ENCODE measurements at places on chromosomes 7 and 10.

- no peak for DNase-seq
These were observed 340.2 kb downstream of the THSD7A start for GRCh38 chr7:11491811-11492210.

- DNase-seq = no peak
These were observed 90.3 kb downstream of the SRPK2 start for GRCh38 chr7:105298439-105298894.

- no peak for DNase-seq
These were observed 79.4 kb upstream of the LRRN3 start for GRCh38 chr7:111011520-111011919.

- no peak for DNase-seq
These were observed 76.9 kb downstream of the PIP4K2A start for GRCh38 chr10:22637491-22637890.

DNA sequence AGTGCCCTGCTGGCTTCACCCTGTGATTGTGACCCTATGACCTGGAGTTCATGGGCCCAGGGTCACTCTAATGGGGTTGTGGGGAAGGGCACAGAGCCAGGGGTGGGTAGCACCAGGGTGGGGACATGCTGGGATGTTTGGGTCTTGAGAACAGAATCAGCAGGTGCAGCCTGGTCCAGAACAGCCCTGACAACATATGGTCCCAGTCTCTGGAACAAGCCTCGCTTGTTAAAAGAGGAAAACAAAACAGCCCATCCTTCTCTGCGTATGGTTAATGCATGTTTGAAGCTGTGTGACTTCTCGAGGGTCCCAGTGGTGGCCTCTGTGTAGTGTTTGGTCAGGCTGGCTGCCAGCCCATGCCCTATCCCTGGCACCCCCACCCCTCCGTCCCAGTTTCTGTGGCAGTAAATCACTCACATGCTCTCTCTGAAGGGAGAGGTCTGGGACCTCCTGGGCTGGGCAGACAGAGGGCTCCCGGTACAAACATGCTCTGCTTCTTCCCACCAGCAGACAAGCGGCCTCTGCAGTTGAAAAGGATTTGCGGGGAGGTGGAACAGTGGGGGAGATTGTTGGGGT lies 79.4 kb downstream of the FAM241B start:
- DNase-seq = no peak

- no peak for DNase-seq
These were observed 226.8 kb downstream of the SKAP2 start for GRCh38 chr7:26637610-26638009.

DNA sequence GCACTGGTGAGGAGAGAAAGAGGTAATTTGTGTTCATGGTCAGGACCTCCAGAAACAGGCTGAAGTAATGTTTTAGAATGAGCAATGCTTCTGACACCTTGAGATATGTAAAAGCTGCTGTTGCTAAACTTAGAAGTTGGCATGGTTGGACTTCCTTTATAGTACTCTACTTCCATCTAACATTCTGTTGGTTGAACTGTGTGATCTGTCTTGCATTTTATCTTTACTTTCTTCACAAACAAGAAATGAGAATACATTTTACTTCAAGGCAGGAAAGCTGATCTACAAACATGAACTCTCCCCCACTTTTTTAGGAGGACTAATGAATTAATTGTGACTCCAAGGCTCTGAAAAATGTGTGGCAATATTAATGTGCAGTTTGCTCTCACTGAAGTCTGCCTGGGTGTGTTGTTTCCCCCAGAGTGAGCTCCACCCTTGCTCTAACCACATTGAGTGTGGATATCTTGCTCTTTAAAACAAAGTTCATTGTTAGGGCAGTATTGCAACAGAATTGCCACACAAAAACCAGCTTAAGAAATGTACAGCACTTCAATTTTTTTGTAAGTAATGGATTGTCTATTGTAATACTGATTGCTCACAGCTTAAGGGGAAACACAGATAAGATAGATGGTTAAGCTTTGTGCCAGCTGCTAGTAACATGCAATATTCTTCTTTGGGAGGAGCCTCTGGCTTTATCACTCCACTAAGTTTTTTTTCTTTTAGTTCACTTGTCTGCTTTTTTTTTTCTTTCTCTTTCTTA lies 69.0 kb downstream of the ADD3 start:
- peak; percentile 70 for DNase-seq

DNA sequence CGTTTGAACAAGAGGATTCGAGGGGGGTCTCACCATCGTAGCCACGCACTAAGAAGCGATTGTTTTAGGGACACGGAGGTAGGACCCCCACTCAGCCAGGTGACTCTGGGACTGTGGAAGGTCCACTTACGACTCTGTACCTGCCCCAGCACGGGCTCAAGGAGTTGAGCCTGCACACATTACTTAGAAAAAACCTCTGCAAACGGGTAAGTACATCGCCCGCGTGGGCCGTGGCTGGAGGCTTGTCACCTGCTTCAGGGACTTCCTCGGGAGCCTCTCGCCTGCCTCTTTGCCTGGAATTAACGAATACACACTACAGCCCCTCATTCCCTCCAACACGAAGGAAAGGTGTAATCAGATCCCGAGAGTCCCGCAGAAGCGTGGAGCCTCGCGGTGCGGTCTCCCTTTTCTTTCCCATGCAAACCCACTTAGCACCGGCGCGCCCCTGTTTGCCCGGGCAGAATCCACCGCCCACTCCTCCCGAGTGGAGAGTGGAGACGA lies 826 bp downstream of the PODXL start:
- no peak for DNase-seq

GRCh38 chr7:157515342-157516041 lies 178.7 kb downstream of the DNAJB6 start:
- no peak for DNase-seq

- no peak for DNase-seq
These were observed 1018.0 kb upstream of the CELF2 start for GRCh38 chr10:9999627-10000026.

DNA sequence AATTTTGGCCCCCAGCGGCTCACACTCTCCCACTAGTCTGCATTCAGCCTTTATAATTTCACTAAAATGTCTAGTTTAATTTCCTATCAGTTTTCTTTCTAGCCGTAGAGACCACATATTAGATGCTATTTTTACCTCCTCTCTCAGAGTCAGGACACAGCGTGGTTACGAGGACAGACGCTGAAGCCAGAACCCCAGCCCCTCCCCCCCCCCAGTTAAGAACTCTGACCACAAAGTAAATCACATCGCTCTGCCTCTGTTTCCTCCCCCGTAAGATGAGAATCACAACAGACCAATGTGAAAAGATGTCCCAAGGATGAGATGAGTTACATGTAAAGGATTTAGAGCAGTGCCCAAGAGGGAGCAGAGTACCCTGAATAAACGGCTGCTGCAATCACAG lies 11.1 kb upstream of the TARP start:
- no peak for DNase-seq

DNA sequence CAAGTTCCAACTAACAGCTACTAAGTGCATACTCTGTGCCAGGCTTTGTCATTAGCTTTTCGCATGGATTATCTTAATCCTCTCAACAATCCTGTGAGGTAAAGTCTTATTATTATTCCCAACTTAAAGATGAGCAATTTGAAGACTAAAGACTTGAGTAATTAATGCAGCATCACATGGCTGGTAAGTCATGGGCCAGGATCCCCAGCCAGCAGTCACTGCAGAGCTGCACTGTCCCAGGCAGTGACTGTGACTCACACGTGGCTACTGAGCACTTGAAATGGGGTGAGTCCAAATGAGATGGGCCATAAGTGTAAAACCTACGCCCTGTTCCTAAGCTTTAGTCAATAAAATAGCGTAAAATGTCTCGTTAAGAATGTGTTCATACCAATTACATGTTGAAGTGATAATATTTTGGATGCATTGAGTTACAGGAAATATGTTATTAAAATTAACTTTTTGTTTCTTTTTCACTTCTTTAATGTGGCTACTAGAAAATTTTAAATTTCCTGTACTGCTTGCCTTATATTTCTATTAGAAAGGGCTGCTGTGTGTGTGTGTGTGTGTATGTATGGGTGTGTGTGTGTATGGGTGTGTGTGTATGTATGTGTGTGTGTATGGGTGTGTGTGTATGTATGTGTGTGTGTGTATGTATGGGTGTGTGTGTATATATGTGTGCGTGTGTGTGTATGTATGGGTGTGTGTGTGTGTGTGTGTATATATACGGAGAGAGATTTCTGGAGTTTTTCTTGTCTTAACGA lies 756.3 kb downstream of the AUTS2 start:
- DNase-seq = peak; percentile 19

DNA sequence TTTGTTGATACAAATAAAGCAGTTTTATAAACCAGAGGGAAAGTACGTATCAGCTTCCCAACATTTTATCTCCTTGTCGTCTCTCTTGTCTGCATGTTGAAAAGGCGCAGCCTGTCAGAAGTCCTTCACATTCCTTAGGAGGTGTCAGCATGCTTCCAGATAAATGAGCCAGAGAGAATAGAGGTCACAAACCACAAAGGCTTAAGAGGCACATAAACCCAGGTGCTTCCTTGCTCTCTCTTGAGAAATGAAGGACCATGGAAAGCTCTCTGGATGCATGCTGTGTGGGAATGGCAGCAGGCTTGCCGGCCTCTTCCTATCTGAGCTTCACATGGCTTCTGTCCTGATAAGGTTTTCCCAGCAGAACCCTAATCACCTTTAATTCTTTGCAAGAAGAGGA lies 448.5 kb downstream of the XPNPEP1 start:
- no peak for DNase-seq

DNA sequence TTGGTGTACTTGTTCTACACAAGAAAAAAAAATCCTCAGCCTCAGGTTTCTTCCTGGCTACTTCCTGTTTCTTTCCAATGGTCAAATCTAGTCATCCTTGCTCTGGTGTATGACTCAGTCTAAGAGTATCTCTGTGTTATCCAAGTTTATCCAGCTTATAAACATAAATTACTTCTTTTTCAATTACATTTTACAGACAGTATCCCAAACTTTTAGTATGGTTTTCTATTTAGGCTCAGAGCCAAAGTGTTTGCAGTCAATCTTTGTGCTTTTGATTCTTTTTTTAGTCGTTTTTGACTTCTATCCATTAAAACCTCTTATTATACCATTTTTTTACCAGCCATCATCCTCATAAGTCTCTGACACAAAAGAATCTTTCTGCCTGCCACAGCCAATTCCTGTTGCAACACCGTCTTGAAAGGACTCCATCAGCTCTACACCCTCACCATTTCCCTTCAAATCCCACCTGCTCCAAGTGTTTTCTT lies 294.6 kb downstream of the PTEN start:
- no peak for DNase-seq

GRCh38 chr10:88037623-88038022 lies 174.2 kb downstream of the PTEN start:
- DNase-seq = no peak

DNA sequence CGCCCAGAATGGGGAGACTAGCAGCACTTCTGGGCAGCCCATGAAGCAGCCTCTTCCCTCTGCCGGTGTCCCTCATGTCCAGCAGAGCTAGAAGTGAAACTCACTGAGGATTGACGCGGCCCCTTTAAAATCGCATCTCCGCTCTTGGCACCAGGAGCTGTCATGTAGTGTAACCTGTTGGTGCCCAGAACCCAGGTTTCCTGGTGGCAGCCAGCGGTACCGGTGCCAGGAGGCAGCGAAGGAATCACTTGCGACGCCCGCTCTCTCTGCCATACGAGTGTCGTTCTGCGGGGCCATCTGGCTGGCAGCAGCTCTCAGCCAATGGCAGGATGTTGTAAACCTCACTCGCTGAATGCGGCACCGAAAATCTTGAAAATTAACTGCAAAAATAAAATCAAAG lies 82.7 kb downstream of the CUX1 start:
- DNase-seq = no peak

DNA sequence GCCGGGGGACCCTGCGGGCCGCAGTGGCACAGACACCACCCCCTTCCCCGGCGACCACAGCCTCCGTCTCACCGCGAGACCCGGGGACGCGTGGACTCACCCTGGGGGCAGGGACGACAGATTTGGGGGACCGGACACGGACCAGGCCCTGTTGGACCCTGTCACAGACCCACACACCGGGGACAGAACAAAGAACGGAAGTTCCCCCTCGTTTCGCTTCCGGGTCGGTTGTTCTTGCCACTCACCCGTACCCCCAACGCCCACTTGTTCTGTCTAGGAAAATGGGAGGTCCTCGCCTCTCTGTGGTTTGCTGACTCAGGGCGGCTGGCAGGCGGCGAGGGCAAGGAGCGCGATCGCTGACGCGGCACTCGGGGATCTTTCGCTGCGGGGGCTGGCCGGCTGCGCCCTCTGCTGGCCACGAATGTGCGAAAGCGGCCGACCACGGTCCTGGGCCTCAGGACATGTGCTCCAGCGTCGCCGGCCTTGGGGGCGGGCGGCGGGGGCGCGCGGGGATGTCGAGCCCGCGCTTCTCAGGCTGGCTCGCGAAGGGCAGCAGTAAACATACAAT lies at the start of gene ZNF3:
Gene ZNF3, minus strand, starts transcription at position 189 of the 568 bp plus-strand sequence. CDS start 4,366 bp downstream, outside the sequence.
- peak; percentile 99 for DNase-seq

DNA sequence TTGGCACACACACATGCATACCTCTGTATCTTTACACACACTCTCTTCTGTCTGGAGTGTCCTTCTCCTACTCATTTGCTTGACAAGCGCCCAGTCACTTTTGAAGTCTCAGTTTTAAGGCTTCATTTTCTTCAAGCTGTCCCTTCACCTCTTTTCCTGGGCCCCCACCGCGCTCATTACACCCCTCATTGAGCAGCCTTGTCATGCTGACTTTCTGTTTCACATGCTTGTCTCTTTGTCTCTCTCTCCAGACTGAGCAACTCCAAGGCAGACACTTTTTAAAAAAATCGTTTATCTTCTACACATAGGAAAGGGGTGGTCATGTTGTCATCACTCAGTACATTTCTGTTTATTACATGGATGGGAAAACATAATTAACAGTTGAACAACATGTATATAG lies 225.2 kb upstream of the FZD1 start:
- no peak for DNase-seq

- no peak for DNase-seq
These were observed 20.0 kb upstream of the FAM204A start for GRCh38 chr10:118362103-118362502.

- DNase-seq = no peak
These were observed 13.8 kb downstream of the CYP3A5 start for GRCh38 chr7:99666013-99666395.

- DNase-seq = no peak
These were observed 10.7 kb upstream of the REPIN1 start for GRCh38 chr7:150357771-150358427.

- DNase-seq = peak; percentile 55
These were observed 2.0 kb downstream of the BAZ1B start for GRCh38 chr7:73519867-73520672.

DNA sequence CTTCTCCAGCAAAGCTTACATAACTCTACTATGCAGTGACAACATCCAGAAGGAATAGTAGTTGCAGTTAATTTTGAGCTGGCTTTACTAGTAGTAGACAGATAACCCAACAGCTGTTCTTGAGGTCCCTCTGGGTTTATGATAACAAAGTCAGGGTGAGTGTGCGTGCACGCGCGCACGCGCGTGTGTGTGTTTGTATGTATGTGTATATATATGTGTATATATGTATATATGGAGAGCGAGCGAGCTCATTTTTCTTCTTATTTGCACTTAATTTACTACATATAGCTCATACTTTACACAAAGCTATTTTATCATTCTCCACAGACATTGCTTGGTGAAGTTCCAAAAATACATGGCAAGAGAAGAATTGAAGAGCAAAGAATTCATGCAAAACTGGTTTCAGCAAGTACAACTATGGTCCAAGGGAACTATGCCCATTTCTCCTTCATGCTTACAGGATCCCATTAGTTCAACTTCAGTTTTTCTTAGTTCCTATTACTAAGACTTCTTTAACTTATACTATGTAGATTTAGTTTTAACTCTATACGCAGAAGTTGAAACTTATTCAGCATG lies 105.9 kb upstream of the TMEM168 start:
- no peak for DNase-seq

- no peak for DNase-seq
These were observed 43.6 kb downstream of the ANKRD61 start for GRCh38 chr7:6074612-6075380.

- DNase-seq = no peak
These were observed 39.4 kb downstream of the EN2 start for GRCh38 chr7:155497149-155497901.

- no peak for DNase-seq
These were observed 954.0 kb upstream of the C7orf33 start for GRCh38 chr7:147636553-147636952.
